ENCODE measurements at places on chromosomes 6 and 20.

GRCh38 chr6:129393654-129394053 lies 316.3 kb downstream of the ARHGAP18 start:
- DNase-seq, result no peak

- no peak for DNase-seq
These were observed 34.0 kb downstream of the NUDT3 start for GRCh38 chr6:34358389-34358905.

- DNase-seq, result peak; percentile 30
These were observed 21.5 kb downstream of the CST5 start for GRCh38 chr20:23857962-23858595.

GRCh38 chr20:7123457-7123856 lies 356.0 kb downstream of the BMP2 start:
- DNase-seq, result no peak

GRCh38 chr6:40894962-40895799 lies 143.8 kb downstream of the UNC5CL start:
- no peak for DNase-seq

DNA sequence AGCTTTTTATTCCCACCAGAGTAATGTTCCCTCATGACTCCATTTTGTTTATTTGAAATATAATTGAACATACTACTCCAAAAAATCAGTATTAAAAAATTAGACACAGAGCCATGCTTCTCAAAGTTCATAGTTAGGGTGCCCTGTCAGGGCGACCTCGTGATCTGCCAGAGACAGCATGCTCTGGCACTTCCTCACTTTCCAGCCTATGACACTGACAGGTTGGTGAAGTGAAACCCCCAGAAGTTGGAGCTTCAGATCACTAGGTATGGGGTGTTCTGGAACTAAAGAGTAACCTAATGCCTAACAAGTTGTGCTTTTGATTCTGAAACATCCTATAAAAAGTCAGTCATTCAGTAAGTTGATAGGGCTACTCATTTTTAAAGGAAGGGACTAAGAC lies 93.0 kb downstream of the TBC1D7 start:
- no peak for DNase-seq

GRCh38 chr6:108134213-108134970 lies 31.4 kb upstream of the NR2E1 start:
- no peak for DNase-seq

GRCh38 chr6:90434094-90434493 lies 137.5 kb upstream of the BACH2 start:
- DNase-seq, result no peak

Data from right renal cortex interstitium (tissue), 3 donors.